ENCODE measurements at places on chromosomes 12 and 14. TPM values are rescaled to one million over a fixed set of nuclear protein-coding genes. Genes with fewer than 3 reads are reported as not detected.

The SLC2A13 gene
- total RNA-seq: 17.4 TPM

DNA sequence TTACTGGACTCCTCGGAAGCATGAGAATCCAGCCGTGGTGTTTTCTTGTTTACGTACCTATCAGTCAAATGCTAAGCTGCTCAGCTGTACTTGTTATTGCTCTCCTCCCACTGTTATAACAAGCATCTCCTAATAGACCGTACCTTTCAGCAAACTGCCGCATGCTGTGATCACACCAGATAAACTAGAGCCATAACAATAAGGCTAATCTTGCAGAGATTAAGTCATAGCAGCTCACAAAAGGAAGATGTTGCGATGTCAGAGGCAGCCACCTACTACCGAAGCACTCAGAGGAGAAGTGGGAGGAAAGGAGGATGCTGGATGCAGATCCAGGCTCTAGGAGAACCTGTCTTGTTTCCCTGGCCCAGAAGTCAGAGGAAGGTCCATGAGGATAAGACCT is 196.0 kb downstream of the GALC start:
- H3K36me3 ChIP-seq: no peaks in the 10 kb centered on the region
- no peaks in the 10 kb centered on the region for H3K4me1 ChIP-seq
- no peak for DNase-seq
- no peak overlapping the region for H3K4me3 ChIP-seq

GRCh38 chr12:110280392-110280778 is 662 bp upstream of the ATP2A2 start:
- no peaks in the 10 kb centered on the region for H3K27me3 ChIP-seq
- peak overlapping the region; percentile 97 for H3K27ac ChIP-seq
- H3K4me1 ChIP-seq: no peaks in the 10 kb centered on the region
- no peaks in the 10 kb centered on the region for H3K36me3 ChIP-seq
- H3K4me3 ChIP-seq: peak overlapping the region; percentile 76

GRCh38 chr12:116594325-116595038 is 35.3 kb downstream of the MAP1LC3B2 start:
- no peaks in the 10 kb centered on the region for H3K4me1 ChIP-seq
- H3K36me3 ChIP-seq: no peaks in the 10 kb centered on the region
- no peaks in the 10 kb centered on the region for H3K27me3 ChIP-seq
- no peak overlapping the region for H3K4me3 ChIP-seq

GRCh38 chr12:2461645-2462044 is 333.1 kb upstream of the FKBP4 start:
- no peaks in the 10 kb centered on the region for H3K27me3 ChIP-seq
- no peaks in the 10 kb centered on the region for H3K36me3 ChIP-seq
- no peak for DNase-seq
- H3K4me1 ChIP-seq: no peaks in the 10 kb centered on the region

GRCh38 chr12:96521895-96522682 is 32.7 kb downstream of the CFAP54 start:
- no peaks in the 10 kb centered on the region for H3K36me3 ChIP-seq
- H3K4me1 ChIP-seq: no peaks in the 10 kb centered on the region
- H3K27ac ChIP-seq: no peak overlapping the region
- H3K27me3 ChIP-seq: no peaks in the 10 kb centered on the region
- no peak for DNase-seq

- no peak overlapping the region for H3K4me3 ChIP-seq
- H3K36me3 ChIP-seq: no peaks in the 10 kb centered on the region
- H3K4me1 ChIP-seq: no peaks in the 10 kb centered on the region
These were observed 2.1 kb upstream of the GPD1 start for GRCh38 chr12:50101663-50102062.

DNA sequence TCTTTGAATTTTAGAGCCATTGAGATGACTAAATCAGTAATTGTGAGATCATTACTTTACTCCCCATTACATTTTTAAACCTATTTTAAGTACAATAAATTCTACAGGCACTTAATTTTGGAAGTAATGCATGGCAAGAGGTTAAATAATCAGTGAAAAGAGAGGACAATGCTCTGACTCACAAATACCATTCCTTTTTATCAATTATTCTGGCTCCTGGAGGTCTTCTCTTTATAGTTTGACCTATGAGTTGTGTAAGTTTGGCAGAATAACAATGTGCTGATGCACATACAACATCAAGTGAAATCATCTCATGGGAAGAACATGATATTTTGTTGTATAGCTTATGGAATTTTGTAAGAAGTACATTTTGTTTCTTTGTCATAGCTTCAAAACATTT is 166.7 kb downstream of the TMTC3 start:
- no peaks in the 10 kb centered on the region for H3K27me3 ChIP-seq
- H3K27ac ChIP-seq: no peak overlapping the region
- no peak for DNase-seq
